ENCODE measurements at places on chromosomes 2 and 18. TPM values are rescaled to one million over a fixed set of nuclear protein-coding genes. Genes with fewer than 3 reads are reported as not detected.

DNA sequence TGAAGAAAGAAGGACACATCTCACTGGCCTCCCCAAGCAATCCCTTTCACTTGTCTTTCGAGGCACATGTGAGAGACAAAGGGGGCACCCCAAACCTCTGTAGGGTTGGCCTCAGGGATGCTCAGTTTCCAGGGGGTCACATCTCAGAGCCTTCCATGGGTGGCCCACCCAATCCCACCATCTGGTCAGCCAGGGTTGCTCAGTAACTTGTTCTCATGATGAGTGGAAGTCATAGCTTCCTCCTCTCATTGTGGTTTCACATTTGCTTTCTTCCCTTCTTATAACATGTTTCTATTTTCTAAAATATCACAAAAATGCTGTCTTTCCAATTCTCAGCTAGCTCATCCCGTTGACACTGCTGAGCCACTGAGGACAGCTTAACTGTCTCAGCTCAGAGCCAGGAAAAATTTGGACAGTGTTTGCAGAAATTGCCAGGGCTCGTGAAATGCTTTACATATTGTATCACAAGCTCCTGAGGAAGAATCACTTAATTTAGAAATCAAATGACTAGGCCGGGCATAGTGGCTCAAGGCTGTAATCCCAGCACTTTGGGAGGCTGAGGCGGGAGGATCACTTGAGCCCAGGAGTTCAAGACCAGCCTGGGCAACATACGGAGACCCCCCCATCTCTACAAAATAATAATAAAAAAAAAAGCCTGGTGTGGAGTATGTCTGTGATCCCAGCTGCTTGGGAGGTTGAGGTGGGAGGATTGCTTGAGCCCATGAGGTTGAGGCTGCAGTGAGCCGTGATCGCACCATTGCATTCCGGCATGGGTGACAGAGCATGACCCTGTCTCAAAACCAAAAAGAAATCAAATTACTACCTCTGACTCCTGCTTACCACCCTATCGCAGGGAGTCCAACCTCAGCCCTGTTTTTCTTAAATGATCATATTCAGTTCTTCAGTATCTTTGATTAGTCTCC, 129.3 kb downstream of the PRKCE start:
- DNase-seq: no peak

DNA sequence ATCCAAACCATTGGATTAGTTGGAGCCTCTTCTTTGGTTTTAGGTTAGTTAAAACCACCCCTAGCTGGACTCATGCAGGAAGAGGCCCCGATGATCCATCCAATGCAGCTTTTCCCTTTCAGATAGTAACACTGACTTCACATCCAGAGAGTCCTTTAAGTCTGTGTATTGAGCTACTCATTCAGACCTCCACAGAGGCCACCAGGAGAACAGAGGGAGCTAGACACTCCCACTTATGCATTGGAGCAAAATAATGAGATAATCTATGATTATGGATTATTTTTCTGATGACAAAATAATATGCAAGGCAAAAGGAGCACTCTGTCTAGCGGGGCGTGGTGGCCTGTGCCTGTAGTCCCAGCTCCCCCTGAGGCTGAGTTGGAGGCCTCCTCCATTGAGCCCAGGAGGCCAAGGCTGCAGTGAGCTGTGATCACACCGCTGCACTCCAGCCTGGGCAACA, 1.6 kb upstream of the ROCK2 start:
- DNase-seq: no peak

GRCh38 chr18:22005191-22005841, 164.1 kb upstream of the GATA6 start:
- DNase-seq: no peak

- no peak for DNase-seq
These were observed 531.1 kb downstream of the PARD3B start for GRCh38 chr2:205076405-205076804.

- no peak for DNase-seq
These were observed 55.0 kb downstream of the ARHGAP25 start for GRCh38 chr2:68789603-68790002.

- no peak for DNase-seq
These were observed 3.5 kb downstream of the ACTR2 start for GRCh38 chr2:65231121-65231520.

- DNase-seq: no peak
These were observed 51.9 kb downstream of the GRB14 start for GRCh38 chr2:164569378-164569777.

- DNase-seq: no peak
These were observed 24.5 kb downstream of the PTPN18 start for GRCh38 chr2:130380096-130380934.

DNA sequence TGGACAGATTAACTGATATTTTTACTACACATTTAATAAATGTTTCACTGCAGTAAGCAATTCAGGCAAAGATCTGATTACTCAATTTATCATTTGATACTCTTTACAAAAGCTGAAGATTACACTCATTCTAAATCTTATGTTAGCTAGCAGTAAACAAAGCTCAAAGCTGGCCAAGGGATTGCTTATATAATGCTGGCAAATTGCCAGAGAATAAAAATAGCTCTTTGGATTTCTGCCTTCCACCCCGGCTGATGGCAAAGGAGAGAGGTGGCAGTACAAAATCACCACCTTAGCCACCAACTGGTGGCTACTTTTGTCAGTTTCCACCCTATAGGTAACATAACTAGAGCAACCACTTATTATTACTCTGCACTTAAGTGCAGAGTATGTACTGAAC, 320.5 kb downstream of the FSIP2 start:
- no peak for DNase-seq

DNA sequence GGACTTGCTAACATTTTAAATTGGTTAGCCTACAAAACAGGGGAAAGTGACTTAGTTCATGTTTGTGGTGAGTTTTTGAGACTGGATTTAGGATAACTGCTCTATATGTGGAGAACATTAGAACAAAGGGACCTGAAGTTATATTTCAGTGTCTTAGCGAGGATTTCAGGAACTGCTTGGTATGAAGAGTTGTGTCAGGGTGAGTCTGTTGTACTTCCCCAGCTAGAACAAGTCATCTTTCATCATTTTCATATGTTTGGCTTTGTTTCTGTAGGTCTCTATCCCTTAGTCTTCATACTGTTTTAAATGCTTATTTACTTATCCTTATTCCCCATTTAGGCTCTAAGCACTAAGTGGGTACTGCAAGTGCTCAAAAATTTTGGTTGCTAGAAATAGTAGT, 41.9 kb downstream of the KCMF1 start:
- no peak for DNase-seq

- no peak for DNase-seq
These were observed 1.1 kb downstream of the COX5B start for GRCh38 chr2:97646977-97647376.

CXCR1 gene
- not detected for total RNA-seq

C2orf72 gene
- total RNA-seq: 0.77 TPM

ST8SIA5 gene
- 0.75 TPM for total RNA-seq

DNPEP gene
- 73.2 TPM for total RNA-seq

ACOXL gene
- total RNA-seq: 0.25 TPM

CCDC121 gene
- 5.2 TPM for total RNA-seq

GKN1 gene
- not detected for total RNA-seq

RAB1A gene
- total RNA-seq: 126 TPM

CHRNG gene
- total RNA-seq: not detected

ARL4C gene
- total RNA-seq: 20.7 TPM

KLF7 gene
- 16.9 TPM for total RNA-seq

ASB18 gene
- total RNA-seq: not detected

MTERF4 gene
- total RNA-seq: 53.7 TPM

REG1B gene
- total RNA-seq: not detected

Measured in mesothelial cell of epicardium (in vitro differentiated cells).